GM19239 (cell line): ENCODE measurements at places on chromosomes 11 and 22.
A peak's percentile ranks its signal among the peaks of the same experiment; 100 is the strongest.

DNA sequence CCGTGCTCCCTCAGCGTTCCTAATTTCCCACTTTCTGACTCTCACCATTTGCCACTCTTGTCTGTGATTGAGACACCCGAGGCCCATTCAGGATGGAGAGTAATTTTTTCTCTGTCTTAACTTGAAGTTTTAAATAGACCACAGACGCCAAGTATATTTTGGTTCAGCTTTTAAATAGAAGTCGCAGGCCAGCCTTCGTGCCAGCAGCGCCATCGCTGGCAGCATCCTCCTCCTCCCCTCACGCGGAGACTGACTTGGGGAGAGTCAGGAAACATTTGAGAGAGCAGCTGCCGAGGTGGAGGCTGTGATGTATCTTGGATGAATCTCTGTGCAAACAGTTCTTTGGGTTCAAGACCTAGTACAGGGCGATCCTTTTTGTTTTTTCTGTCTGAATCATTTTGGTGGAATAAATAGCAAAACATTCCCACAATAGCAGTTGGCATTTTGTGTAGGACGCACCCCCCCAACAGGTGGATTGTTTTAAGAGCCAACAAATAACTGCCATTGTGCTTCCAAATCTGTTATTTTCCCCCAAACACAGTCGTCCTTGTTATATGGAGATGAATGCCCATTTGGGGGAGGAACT is 889 bp upstream of the DMC1 start:
- no peak for DNase-seq

- no peak for DNase-seq
Measured at GRCh38 chr22:25069758-25070481, 117.4 kb downstream of the KIAA1671 start.

DNA sequence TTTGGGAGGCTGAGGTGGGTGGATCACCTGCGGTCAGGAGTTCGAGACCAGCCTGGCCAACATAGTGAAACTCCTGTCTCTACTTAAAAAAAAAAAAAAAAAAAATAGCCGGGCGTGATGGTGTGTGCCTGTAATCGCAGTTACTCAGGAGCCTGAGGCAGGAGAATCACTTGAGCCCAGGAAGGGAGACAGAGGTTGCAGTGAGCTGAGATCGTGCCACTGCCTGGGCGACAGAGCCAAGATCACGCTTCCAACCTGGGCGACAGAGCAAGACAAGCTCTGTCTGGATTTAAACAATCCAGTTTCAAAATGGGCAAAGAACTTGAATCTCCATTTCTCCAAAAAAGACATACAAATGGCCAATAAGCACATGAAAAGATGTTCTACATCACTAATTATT is 12.5 kb downstream of the LMO2 start:
- DNase-seq = no peak

DNA sequence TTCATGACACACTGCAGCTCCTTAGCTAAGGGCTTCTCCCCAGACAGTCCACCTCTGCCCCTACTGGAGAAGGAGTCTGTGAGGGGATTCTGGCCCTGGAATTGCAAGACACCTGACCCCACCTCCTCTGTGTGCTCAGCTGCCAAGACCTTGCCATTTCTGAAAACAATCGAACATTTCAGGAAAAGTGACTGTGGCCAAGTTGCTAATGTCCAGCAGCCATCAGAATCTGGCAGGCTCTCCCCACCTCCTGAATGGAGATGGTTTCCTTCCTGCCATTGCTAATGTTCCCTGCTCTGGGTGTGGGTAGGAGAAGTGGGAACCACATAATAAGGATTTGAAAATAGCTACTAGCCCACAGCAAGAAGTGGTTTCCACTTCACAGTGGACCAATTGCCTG is 127.2 kb upstream of the ALX4 start:
- DNase-seq = no peak

DNA sequence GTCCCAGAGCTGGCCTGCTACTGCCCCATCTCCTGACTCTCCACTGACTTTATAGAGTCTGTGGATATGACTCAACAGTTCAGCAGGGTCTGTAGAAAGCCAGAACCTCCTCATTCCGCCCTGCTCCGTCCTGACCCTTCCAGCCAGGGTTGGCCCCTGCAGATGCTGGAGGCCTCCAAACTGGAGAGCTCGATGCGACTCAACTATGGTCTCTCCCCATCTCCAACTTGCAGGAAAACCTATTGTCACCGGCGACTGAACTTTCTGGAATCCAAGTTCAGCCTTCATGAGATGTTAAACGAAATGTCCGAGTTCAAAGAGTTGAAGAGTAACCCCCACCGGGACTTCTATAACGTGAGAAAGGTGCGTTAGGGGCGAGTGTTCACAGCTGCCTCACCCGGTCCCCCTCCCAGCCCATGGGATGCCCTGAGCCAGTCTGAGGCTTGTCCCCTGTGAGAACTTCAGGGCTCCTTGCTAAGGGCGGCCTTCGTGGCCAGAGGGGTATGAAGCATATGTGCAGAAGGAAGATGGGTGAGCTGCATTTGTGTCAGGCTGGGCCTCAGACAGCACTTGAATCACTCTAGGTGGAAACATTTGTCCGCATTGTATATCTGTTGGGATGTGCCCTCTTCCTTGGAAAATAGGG is 32.1 kb downstream of the AMPD3 start:
- no peak for DNase-seq

DNA sequence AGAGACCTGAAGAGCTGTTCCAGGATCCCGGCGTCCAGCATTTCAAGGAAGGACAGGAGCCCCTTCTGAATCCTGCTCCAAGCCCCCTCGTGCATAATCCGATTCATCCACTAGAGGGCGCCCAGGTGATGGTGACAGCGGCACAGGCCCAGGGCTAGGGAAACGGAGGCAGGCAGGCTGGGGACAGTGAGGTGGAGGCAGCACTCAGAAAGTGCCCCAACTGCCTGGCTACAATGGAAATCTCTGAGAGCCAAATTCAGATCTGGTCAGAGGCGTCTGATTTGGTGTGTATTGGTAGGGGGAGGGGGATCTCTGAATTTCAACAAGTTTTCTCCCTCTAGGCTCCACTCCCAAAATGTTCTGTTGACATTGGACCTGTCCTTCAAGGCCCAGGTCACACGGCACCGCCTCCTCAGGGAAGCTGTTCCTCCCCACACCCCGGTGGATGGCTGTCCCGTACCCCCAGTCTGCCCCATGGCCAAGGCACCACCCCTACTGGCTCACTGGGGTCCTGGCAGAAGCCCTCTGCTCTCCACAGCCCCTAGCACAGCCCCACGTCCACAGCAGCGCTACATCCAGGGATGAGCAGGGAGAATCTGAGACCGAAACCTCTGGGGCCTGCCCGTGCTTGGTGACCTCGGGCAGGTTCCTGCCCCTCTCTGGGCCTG is 142.9 kb downstream of the CRYBB2 start:
- DNase-seq = peak; percentile 84

GRCh38 chr11:33375688-33376311 is 118.6 kb downstream of the HIPK3 start:
- DNase-seq = no peak

GRCh38 chr11:118151431-118151830 is 1.2 kb downstream of the SCN4B start:
- DNase-seq = no peak

DNA sequence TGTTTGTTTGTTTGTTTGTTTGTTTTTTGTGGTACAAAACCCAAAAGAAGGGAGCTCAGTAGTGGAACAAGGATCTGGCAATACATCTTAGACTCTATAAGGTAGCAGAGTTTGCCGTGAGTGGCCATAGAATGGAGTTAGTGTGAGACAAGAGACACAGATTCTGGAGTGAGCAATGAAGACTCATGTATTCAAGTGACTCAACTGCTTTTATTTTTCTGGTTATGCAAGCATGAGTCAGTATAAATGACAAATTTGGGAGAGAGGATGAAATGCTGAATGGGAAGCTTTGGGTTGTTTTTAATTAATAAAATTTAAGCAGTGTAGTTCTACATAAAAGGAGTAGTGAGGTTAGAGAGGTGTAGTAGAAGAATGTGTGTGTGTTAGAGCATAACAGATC is 143.6 kb upstream of the ANO5 start:
- DNase-seq = no peak

DNA sequence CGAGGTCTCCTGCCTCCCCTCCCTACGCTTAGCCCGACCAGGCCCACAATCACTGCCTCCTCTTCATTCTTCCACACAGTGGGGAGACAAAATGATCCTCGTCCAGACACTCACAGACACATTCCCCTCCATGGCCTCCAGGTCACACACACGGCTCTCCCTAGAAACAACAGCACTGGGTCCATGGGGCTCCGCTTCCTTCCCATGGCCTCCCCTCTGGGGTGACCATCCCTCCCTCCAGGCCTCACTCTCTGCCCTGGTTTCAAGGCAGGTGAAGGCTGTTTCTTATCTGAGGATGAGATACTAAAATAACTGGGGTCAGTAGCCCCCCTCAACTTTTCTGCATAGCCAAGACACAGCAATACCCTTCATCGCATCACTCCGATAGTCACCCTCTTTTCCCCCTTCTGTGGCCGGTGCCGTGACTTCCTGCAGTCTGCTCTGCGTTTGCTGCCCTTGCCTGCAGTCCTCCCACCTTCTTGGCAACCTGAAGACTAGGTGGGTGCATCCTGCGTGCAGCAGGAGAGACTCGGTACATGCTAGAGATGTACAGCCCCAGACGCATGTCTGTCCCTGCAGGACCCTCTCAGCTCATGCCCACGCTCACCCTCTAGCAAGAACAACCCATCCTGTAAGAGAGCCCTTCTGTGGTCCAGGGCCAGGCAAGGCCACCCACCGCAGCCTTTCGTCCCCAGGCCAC is 55.8 kb downstream of the CD6 start:
- no peak for DNase-seq

DNA sequence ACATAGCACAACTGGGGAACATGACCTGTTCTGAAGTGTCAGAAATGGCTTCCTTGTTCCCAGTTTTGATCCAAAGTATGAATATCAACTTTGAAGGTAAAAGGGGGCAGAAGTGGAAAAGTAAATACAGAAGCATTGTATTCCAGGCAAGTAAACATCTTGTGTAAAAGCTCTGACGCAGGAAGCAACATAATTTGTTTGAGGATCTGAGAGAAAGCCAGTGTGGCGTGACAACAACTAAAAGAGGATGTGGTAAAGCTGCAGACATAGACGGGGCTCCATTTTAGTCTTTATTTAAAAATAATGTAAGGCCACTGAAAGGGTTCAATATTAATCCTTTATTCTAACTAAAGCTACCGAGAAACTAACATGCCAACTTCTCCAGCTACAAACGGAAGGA is 310.2 kb downstream of the DLG2 start:
- DNase-seq = peak; percentile 5

DNA sequence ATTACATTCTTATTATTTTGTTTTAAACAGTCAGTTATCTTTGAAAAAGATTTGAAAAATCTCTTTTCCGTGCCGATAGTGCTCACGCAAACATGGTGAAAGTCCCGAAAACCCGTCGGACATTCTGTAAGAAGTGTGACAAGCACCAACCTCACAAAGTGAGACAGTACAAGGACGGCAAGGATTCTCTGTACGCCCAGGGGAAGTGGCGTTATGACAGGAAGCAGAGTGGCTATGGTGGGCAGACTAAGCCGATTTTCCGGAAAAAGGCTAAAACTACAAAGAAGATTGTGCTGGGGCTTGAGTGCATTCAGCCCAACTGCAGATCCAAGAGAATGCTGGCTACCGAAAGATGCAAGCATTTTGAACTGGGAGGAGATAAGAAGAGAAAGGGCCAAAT is 28.7 kb upstream of the CTSD start:
- DNase-seq = no peak
